ENCODE measurements at places on chromosomes 1 and 21.

DNA sequence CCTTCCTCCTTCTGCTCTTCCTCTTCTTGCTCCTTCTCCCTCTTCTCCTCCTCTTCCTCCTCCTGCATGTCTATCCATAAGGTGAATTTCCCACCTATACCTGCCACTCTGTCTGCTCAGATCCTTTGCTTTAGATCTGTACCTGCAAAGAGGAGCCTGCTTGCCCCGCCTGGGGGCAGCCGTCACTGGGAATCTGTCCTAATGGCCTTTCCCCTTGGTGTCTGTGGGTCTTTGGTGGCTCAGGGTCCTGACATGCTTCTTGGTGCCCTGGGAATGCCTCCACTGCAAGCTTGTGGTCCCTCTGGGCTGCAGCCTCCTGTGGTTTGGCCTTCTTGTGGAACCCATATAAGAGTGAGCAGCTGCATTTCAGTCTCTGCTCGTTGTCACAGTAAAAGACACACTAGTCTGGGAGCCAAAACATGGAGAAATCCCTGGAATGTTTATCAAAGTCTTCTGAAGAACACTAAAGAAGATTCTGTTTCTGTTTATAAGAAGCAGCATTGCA, 79.5 kb upstream of the CSF3R start:
- no peak for DNase-seq

DNA sequence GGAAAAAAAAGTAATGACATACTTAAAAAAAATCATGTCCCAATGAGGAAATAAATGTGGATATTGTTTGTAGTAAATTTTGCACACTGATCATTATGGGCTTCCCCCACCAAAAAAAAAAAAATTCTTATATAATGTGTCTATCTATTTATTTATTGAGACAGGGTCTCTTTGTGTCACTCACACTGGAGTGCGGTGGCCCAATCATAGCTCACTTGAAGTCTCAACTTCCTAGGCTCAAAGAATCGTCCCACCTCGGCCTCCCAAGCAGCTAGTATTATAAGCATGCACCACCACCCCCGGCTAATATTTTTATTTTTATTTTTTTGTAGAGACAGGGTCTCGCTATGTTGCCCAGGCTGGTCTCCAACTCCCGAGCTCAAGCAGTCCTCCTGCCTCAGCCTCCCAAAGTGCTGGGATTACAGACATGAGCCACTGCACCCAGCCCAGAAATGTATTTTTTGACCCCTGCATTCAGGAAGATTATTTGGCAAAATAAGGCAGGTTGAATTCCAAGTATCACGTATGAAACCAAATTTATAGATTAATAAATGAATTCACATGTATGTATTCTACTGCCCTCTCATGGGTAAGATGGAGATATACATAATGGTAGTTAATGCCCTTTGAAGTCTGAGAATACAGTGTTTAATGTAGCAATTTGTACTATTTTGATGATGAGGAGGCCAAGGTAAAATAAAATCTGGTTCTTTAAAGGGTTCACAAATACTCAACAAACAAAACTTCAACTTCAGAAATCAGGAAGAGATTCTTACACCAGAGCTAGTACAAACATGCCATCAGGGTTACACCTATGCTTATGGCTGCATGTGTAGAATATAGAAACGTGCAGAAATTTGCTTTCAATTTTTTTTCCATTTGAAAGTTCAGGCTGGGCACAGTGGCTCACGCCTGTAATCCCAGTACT, 1.4 kb upstream of the DENND2C start:
- no peak for DNase-seq

DNA sequence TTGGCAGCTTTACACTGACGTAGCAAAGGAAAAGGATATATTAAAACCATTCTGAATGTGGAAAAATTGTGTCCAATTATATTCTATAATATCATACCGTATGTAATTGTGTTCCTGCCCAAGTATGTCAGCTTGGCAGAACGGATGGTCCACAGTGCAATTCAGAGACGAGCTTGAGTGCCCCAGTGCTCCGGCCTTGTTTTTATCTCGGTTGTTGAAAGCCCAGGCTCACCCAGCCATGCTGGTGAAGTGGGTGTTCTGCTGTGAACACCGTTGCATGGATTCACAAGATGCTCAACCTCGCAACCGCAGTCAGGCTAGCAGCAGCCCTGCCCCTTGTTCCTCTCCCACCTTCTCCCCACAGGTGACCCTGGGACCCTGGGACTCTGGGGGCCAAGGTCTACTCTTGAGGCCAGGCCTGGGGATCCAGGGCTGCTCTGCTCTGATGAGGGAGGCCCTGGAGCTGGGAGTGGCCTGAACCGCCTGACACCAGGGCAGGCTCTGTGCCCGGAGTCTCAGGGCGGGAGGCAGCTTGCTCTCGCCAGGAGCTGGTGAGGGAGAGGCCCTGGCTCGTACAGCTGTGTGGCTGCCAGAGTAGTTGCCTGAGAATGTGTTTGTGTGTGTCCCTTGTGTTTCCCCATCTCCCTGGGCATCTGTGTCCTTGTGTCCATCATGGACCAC, 11.2 kb downstream of the PTPRF start:
- DNase-seq = no peak

- DNase-seq = no peak
These were observed 739.0 kb downstream of the NCAM2 start for GRCh38 chr21:21737186-21737585.

DNA sequence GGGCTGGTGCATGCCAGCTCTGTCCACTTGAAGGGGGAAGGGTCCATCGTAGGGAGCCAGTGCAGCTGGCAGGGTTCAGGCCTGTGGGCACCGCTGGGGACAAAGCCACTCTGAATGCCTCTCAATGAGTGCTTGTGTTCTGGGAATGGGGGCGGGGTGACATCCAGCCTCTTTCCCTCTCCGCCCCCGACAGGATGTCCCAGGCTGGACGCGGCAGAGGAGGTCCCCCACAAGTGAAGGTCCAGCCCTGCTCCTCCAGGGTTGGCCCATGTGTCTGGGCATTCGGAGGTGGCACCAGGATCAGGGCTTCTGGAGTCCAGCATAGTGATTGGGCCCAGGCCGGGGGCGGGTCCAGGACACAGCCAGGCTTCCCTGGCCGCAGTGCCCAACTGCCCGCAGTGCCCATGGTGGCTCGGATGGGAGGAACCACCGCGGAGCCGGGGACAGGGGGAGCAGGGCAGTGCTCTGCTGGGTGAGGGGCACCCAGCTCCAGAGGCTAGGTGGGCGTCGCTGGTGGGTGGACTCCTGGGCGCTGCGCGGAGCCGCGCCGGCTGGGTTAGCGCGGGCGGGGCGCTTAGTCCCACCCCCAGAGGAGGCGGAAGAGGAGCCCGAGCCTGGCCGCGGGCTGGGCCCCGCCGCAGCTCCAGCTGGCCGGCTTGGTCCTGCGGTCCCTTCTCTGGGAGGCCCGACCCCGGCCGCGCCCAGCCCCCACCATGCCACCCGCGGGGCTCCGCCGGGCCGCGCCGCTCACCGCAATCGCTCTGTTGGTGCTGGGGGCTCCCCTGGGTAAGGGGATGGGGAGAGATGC, at the start of gene SHISA4:
SHISA4 (plus strand) TSS at position 617 of the 808 bp plus-strand sequence; CDS start at position 714, 97 bp downstream.
- DNase-seq = no peak

GRCh38 chr1:218587900-218588299, 242.8 kb downstream of the TGFB2 start:
- DNase-seq = no peak

- no peak for DNase-seq
These were observed 448.6 kb downstream of the CAMTA1 start for GRCh38 chr1:7233646-7234470.

- DNase-seq = no peak
These were observed 51.2 kb downstream of the STUM start for GRCh38 chr1:226599636-226600238.

GRCh38 chr1:43550598-43551246, 20.0 kb downstream of the PTPRF start:
- no peak for DNase-seq

DNA sequence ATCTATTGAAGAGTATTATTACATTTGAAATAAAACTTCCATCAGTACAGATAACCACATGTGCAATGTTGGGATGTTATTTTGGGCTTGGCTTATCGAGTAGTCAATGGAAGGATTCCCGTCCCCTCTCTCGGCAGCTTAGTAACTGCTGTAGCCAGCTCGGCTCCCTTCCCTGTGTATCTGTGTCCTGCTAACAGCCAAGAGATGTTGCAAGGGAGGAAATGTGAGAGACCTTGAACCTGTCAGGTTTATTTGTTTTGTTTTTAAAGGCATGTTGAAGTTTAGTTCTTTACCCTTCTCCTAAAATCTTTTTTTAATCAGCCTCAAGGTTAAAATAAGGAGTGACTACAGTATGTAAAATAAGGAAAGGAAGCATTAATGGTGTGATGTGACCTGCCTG, 13.6 kb upstream of the TARS2 start:
- DNase-seq = no peak

GRCh38 chr1:234931404-234931973, 197.1 kb downstream of the TOMM20 start:
- no peak for DNase-seq

GRCh38 chr21:33505833-33506232, 14.3 kb upstream of the DNAJC28 start:
- DNase-seq = no peak

GRCh38 chr1:58699011-58699762, 675 bp downstream of the MYSM1 start:
- peak; percentile 14 for DNase-seq

GRCh38 chr1:87215592-87215991, 113.1 kb upstream of the LMO4 start:
- no peak for DNase-seq

DNA sequence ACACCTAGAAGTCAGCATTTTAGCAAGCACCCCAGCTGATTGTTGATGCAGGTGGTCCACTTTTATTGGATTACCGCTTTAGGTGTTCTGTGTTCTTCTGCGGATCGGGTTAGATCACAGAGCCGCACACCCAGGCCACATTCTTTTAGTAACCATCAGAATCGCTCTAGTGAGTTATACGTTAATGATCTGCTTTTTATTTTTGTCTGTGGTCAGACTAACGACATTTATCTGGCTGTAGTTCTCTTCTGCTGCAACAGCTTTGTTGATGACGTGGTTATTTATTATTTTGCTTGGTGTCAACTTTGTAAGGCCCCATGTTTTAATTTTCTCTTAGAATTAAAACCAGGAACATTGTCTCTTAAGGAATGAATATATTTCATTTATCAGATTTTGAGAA, 18.2 kb downstream of the SCCPDH start:
- no peak for DNase-seq

- no peak for DNase-seq
These were observed 8.9 kb downstream of the CAPZA1 start for GRCh38 chr1:112628516-112628915.

GRCh38 chr21:44458971-44459711, 3.8 kb downstream of the LRRC3 start:
- DNase-seq = no peak

DNA sequence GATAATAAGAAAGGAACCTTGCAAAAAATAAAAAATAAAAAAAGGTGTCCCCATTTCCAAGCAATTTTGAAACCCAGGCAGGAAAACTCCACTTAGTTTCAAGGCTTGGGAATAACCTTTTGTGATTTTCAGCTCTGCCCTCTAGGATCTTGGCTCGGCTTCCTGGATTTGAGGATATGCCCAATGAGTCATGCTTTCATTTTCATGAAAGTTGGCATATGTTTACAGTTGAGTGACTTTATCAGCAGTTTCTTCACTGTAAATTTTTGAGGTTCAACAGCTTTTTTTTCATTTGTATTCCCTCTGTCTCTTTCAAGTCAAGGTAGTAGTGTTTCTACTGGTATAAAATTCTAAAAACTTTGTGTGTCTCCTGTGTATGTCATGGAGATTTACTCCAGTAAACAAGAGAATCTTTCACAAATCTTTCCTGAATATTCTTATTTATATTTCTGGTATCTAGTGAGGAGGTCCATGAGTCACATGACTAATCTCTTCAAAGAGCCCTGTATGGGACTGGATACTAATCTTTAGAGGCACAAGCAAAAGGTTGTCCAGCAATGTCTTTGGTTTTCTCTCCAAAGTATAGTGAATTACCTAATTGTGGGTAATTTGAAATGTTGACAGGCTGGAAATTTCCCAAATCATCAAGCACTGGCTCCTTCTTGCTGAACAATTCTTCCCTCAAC, 335.3 kb downstream of the BRINP2 start:
- peak; percentile 1 for DNase-seq

DNA sequence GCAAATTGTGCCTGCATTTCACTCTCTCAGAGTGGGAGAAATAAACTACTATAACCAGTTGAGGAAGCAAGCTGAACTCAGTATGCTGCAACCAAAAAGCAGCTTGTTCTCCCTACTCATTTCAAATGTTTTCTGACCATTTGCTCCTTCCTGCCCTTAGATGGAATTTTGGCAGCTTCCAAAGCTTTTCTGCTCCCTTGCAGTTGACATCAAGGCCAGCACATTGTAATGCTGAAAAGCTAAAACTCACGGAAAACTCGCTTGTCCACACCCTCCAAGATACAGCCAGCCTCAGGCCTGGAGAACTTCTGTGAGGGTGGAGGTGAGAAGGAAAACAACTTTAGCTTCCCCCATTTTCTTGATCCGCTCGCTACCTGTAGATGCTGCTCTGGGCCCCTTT, 5.0 kb upstream of the CHML start:
- no peak for DNase-seq

DNA sequence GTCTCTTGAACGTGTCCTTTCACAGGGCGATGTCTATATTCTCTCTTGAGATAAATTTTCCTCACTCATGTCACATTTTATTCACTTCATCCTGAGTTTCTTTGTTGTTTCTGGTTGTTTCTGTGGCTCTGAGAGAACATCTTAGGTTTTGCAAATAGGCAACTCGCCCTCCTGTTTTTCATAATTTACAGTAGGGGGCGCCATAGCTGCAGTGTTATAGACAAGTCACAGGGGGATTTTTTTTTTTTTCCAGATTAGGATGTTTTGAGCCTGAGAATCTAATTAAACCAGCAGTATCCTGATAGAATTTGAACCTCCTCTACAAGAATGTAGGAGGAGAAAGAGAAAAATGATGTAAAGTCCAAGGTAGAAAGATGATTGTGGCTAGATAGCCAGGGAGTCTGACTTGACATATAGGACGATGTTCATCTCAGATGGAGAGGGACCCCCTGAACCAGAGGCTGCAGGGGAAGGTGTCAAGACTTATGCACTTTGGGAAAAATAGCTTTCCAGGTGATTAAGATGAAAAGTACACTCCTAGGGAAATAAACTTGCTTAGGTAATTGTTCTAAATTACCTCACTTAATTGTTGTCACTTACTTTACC, 76.3 kb downstream of the ZP4 start:
- no peak for DNase-seq

DNA sequence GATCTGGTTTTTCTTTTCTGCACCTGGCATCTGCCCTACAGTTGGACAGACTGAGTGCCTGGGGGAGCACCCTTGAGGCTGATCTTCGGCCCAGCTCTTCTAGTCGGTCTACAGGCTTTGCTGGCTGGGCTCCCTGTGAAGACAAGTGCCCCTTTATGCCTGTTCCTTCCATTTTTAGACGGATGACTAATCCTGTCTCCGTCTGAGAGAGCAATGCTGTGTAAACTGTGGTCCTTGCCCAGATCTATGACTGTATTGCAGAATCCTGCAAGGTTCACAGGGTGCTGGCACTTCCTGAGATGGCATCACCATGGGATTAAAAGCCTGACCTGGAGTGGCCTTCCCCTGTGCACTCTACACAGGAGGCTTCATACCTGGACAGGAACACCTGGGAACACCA, 47.6 kb upstream of the SAMD13 start:
- peak; percentile 69 for DNase-seq

- no peak for DNase-seq
These were observed 44.0 kb downstream of the OR10J1 start for GRCh38 chr1:159483501-159483900.

GRCh38 chr1:86708920-86709319, 4.5 kb downstream of the SH3GLB1 start:
- DNase-seq = no peak

Measured in HS-27A (cell line).